ENCODE measurements at places on chromosomes 3 and 15. TPM values are rescaled to one million over a fixed set of nuclear protein-coding genes. Genes with fewer than 3 reads are reported as not detected.

DNA sequence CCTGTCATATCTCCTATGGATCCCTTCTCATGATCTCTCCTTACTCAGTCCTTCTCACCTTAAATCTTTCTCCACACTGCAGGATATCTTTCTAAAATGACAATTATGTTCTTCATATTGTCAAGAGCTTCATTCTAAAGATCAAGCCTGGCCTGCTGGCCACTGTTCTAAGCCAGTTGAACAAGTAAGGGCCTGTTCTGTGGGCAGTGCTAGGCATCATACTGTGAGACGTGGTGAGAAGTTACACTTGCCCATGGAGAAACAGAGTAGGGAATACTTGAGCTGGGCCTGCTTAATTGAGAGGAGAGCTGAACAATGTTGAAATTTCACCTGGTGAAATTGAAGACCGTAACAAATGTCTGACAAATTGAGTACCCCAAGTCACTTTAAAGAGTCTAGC lies 184.1 kb upstream of the RASGRP1 start:
- no peak for DNase-seq

GRCh38 chr3:113263020-113263419 lies 51.7 kb downstream of the BOC start:
- no peak for DNase-seq

Gene SLC7A14
- 0.07 TPM for total RNA-seq

DNA sequence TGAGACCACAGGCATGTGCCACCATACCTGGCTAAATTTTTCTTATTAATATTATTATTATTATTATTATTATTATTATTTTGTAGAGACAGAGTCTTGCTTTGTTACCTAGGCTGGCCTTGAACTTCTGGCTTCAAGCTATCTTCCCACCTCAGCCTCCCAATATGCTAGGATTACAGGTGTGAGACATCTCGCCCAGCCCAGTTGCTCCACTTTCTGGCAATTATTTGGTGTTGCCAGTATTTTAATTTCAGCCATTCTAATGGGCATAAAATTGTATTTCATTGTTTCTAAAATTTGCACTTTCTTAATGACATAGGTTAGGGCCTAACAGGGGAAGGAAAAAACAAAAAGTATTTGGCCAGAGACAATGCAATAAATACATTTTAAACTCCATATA lies 1217.6 kb upstream of the ALCAM start:
- DNase-seq: no peak

DNA sequence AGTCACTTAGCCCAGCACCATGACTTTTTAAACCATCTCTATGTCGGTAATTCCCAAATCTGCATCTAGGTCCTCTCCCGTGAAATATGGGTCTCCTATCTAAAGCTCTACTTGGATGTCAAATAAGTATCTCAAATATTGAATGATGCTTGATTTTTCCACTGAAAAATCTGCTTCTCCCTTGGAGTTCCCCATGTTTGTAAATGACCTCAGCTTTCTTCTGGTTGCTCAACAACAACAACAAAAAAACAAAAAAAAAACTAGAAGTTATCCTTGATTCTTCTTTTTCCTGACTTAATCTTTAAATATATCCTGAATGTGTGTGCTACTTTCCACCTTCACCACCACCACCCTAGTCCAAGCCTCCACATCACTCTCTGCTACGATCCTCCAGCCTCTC lies 307.5 kb upstream of the UBE2E2 start:
- no peak for DNase-seq

Gene ERC2
- 15.5 TPM for total RNA-seq

DNA sequence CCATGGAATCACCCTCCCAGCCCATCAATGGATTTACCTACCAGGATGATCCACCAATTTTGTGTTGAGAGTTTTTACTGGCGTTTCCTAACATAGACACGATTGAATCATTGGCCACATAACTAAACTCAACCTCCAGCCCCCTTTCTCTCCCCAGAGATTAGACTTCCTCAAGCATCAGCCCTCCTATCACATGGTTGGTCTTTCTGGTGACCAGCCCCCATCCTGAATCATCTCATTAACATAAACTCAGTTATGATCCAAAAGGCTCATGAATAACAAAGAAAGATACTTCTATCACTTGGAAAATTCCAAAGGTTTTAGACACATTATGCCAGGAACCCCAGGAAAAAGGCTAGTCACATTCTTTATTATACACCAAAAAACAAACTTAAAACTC lies 21.2 kb downstream of the PRKAR2A start:
- no peak for DNase-seq

DNA sequence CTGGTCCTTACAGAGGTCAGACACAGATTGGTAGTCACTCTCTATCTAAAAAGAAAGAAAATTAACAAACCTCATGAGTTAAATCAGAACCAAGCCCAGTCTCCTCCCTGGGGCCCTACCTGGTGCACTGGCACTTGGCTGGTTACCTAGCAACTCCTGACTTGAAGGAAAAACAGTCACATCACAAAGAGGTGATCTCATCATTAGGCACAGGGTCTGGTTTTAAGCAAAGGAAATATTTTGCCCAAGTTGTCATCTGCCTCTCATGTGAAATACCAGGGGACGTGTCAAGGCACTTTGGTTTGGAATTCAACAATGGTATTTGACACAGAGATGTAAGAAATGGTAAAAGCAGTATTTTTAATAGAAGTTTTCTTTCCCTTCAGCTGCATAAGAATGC lies 47.7 kb upstream of the FMN1 start:
- DNase-seq: no peak

DNA sequence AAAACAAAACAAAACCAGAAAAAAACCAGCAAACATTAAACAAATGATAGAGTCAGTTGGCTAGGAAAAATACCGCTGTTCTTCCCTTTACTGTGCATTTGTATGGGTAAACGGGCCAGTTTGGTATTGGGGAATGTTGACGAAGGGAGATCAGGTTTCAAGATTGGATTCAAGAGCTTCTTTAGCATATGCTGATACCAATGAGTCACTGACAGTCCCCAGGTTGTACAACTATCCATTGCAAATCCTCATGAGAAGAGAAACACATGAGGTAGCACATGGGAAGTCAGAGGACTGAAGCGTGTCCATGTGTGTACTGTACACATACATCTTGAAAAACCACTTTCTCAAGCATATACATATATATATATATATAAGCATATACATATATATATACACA lies 25.6 kb downstream of the TIGIT start:
- peak; percentile 13 for DNase-seq

DNA sequence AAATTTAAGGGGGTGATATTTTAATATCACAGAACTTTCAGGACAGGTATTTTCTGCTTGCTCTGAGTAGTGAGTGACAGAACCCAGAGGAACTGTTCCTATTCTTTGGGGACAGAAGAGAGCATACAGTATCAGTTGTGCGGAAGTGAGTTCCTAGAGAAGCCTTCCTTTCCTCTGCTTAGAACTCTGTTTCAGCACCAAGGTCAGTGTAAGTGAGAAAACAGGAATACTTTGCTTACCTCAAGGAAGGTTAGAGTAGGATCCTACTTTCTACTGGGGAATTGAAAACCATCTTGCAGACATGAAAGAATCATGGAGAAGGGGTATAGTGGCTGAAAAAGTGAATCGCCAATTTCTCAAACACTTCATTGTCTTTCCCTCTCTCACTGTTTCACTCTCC lies 542.4 kb downstream of the SQOR start:
- DNase-seq: no peak

DNA sequence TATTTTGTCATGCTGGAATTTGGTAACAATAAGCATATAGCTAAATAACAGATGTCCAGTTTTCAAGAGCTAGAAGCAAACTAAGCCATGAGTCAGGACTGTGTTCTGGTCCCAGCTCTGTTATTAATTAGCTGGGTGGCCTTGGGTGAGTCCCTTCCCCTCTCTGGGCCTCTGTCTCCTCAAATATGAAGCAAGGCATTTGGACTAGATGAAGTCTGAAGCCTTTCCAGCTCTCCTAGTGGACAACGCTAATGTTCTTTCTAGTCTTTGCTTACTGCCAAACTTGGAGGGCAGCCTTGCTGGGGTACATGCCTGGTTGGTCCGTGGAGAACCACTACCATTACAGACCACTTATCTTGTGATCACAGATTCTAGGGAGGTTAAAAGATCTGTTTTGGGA lies 127.6 kb downstream of the DUT start:
- DNase-seq: no peak

GRCh38 chr15:22735781-22736180 lies 50.7 kb upstream of the NIPA1 start:
- DNase-seq: no peak

GRCh38 chr3:11385326-11385725 lies 113.1 kb downstream of the ATG7 start:
- peak; percentile 28 for DNase-seq

Gene XCR1
- total RNA-seq: not detected

Gene TUSC2
- 31.0 TPM for total RNA-seq

DNA sequence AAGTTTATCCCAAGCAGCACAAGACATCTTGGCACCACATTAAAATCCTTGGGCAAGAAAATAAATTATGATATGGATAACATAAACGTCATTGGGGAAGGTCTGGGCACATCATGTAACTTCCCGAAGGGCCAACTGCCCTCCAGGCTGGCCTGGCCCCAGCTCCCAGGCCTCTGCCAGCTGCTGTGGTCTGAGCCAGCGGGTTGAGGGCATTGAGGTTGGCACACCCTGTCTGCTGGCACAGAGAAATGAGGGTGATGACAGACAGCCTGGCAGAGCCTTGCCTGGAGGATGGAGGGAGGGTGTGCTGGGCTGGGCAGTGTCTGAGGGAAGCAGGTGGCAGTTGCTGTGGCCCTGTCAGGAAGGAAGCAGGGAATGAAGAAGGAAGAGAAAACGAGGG lies 3.3 kb upstream of the RBSN start:
- no peak for DNase-seq

Gene POU1F1
- total RNA-seq: not detected

DNA sequence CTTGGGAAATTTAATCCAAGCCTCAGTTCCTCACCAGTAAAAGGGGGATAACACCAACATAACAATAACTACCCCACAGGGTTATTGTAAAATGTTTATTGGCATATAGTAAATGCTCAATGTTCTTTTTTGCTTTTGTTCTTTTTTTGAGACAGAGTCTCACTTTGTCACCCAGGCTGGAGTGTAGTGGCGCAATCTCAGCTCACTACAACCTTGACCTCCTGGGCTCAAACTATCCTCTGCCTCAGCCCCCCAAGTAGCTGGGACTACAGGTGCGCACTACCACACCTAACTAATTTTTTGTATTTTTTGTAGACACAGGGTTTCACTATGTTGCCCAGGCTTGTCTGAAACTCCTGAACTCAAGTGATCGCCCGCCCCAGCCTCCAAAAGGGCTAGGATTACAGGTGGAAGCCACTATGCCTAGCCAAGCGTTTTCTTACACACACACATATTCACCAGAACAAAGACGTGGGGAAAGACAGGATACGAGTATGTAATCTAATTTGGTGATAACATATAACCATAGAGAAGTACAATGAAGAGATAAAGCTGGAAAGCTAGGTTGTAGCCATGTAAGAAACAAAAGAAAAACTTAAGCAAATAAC lies 11.7 kb downstream of the STAG1 start:
- DNase-seq: no peak

GRCh38 chr3:67289626-67290025 lies 291.5 kb downstream of the KBTBD8 start:
- no peak for DNase-seq

DNA sequence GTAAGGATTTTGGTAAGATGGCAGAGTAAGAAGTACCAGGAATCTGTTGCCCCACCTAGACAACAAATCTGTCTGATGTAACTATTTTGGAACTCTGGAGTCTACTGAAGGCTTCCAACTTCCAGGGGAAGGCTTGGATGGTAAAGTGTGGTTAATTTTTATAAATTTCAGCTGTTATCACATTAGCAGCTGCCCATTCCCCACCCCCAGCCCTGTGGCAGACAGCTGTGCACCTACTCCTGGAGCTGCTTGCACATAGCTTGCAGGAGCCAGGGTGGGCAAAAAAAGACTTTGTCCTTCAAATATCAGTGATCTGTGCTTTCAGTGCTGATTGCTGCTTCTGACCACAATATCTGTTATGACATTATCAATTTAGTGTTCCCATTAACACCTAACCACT lies 47.4 kb downstream of the FRMD5 start:
- no peak for DNase-seq

- DNase-seq: no peak
Observed at GRCh38 chr3:46286947-46287565, 44.8 kb downstream of the CCR3 start.

Gene CCR3
- total RNA-seq: not detected

DNA sequence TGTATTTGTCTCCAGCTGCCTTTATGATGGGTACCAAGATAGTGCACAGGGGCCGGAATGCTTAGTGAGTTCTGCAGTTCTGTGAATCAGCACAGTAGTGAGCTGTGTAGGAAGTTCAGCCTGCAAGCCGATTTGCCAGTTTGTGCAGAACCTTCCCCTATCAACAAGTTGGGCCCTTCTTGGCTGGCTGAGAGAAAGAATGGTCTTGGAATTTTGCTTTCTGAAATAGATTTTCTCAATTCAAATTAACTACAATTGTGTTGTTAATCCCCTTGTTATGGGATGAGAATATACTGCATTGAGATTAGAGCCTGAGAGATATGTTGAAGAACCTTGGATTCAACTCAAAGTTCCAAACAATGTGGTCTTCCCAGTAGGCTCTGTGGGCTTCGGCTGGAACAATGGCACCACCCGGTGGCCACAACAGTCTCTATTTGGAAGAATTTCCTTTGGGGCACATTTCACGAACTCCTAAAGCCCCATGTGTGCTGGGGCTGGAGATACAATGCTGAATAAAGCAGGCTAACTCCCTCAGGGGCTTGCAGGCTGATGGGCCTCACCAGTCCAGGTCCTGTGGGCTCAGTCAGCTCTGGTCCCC lies 59.1 kb downstream of the TRIM42 start:
- peak; percentile 34 for DNase-seq

GRCh38 chr15:30895461-30896210 lies 8.1 kb upstream of the FAN1 start:
- no peak for DNase-seq

Gene SQOR
- total RNA-seq: 17.9 TPM

GRCh38 chr15:25504307-25504706 lies 65.5 kb upstream of the UBE3A start:
- no peak for DNase-seq

DNA sequence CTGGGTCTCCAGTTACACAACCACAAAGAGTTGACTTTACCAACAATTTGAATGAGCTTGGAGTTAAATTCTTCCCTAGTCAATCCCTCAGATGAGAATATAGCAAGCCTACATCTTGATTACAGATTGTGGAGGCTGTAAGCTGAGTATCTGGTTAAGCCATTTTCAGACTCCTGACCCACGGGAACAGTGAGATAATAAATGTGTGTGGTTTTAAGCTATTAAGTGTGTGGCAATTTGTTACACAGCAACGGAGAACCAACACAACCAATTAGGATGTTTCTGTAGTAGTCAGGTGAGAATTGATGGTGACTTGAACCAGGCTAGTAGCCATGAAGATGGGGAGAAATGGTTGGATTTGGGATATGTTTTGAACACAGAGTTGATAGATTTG lies 37.7 kb upstream of the SLC4A7 start:
- DNase-seq: no peak

All from endothelial cell of umbilical vein (primary cell).